ENCODE measurements at places on chromosomes 11 and 22. TPM values are rescaled to one million over a fixed set of nuclear protein-coding genes. Genes with fewer than 3 reads are reported as not detected.

KDM4D gene
- total RNA-seq: 0.75 TPM

CNTF gene
- 1.6 TPM for total RNA-seq

APOBEC3B gene
- total RNA-seq: not detected

FOSL1 gene
- 3.6 TPM for total RNA-seq

VSIG10L2 gene
- total RNA-seq: not detected

UCP3 gene
- total RNA-seq: 0.82 TPM

SPDYC gene
- total RNA-seq: not detected

OR10G8 gene
- total RNA-seq: not detected

PIWIL4 gene
- total RNA-seq: 6.5 TPM

CSF2RB gene
- total RNA-seq: 9.6 TPM

KRTAP5-9 gene
- not detected for total RNA-seq

CCDC89 gene
- total RNA-seq: 0.57 TPM

CYP2D6 gene
- total RNA-seq: not detected

THAP7 gene
- 26.6 TPM for total RNA-seq

KCNK4 gene
- total RNA-seq: not detected
